ENCODE measurements at places on chromosomes 12 and 14.

GRCh38 chr14:77400216-77400615 lies 23.0 kb downstream of the SAMD15 start:
- no peak for DNase-seq

DNA sequence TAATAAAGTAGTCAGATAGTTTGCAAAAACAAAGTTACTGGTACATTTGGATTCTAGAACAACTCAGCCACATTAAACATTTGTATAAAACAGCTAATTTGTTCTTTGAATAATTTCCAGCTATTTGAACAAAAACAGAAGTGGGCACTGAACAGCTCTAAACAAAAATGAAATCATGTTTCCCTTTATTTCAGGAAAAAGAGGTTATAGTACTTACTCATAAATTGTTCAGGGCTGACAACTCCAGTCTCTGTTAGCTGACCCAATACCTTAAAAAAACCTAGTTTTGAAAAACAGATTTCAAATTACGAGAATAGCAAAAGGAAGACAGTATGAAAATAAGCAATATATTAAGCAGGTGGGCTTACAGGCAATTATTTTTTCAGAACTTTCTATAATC lies 8.2 kb downstream of the GNPNAT1 start:
- no peak for DNase-seq

DNA sequence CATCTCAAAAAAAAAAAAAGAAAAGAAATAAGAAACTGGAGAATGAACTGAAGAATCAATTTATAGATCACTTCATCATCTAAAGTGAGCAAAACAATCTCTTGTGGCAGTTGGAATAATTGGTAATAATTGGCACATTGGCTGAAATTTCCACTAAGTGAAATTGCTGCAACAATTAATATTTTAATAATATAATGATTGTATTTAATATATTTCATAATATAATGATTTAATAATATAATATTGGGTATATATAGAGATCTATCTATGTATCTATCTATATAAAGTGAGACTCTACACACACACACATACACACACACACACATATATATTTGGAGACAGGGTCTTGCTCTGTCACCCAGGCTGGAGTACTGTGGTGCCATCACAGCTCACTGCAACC lies 81.2 kb upstream of the PRICKLE1 start:
- no peak for DNase-seq

DNA sequence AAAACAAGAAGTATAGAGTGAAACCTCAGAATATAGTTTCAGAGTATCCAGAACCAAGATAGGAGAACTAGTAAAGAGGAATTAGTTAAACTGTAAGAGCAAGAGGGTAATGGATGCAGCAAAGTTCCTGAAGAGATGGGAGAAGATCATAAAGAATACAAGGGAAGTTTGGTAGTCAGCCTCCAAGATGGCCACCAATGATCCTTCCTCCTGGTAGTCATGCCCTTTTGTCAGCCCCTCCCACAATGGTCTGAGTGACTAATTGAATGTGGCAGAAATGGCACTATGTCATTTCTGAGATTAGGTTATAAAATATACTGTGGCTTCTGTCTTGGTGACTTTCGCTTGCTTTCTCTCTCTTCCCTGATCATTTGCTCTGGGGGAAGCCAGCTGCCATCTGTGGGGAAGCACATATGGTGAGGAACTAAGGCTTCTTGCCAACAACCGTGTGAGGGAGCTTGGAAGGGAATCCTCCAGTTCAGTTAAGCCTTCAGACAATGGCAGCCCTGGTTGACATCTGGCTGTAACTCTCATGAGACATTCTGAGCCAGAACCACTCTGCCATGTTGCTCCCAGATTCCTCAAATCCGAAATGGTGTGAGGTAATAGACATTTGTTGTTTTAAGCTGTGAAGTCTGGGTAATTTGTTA lies 55.3 kb upstream of the AMN1 start:
- no peak for DNase-seq

- no peak for DNase-seq
Observed at GRCh38 chr14:61627612-61628011, 67.7 kb upstream of the HIF1A start.

All from stimulated activated CD4-positive, alpha-beta T cell treated with anti-CD3 and anti-CD28 coated beads, Interleukin-1b, Interleukin-23, amount 100 ng/mL, for 24 hours (primary cell).